ENCODE measurements at places on chromosomes 3 and 15.

DNA sequence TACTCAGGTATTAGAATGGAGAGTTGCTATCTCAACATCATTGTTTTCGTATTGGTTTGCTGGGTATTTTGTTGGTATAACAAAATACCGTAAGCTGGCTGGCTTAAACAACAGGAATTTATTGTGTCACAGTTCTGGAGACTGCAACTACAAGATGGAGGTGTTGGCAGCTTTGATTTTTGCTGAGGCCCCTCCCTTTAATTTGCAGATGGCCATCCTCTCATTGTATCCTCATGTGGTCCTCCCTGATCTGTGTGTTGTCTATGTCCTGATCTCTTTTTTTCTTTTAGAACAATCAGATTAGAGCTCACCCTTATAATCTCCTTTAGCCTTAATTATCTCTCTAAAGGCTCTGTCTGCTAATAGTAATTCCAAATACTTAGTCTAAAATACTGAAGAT, 299.8 kb upstream of the GOLIM4 start:
- DNase-seq = no peak

- no peak for DNase-seq
Observed at GRCh38 chr3:27521179-27521871, 37.1 kb upstream of the SLC4A7 start.

GRCh38 chr3:194536871-194537637, 50.3 kb upstream of the ATP13A3 start:
- DNase-seq = no peak

DNA sequence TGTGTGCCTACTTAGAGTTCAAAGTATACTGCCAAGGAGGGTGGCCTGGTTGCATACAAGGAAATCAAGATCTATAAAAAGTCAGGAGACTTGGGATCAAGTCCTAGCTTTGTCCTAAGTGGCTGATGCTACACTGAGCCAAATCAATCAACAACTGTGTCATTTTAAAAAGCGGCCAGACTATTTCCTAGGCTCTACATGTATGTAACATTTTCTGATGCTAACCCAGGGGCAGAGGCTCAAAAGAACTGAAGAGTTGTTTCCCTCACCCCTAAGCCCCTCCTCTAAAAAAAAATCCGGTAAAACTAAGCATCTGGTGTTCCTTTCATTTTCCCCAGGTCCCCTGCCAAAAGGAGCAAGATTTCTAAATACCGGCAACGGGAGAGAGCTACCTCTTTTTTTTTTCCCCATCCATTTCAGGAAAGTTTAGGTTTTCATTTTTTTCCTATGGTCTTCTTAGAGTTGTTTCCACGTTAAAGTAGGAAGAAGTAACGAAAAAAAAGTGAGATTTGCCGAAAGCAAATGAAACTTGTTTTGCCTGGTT, 18.8 kb upstream of the CHD2 start:
- DNase-seq = no peak

GRCh38 chr3:52106951-52107611, 47.1 kb downstream of the POC1A start:
- DNase-seq = no peak

DNA sequence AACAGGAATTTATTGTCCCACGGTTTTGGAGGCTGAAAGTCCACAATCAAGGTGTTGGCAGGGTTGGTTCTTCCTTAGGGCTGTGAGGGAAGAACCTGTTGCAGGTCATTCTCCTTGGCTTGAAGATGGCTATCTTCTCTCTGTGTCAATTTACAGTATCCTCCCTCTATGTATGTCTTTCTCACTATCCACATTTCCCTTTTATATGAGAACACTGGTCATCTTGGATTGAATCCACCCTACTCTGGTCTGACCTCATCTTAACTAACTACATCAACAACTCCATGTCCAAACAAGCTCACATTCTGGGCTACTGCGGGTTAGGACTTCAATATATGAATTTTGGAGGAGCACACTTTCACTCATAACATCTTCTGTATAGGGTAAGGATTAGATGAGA, 61.9 kb downstream of the CLDN1 start:
- no peak for DNase-seq

DNA sequence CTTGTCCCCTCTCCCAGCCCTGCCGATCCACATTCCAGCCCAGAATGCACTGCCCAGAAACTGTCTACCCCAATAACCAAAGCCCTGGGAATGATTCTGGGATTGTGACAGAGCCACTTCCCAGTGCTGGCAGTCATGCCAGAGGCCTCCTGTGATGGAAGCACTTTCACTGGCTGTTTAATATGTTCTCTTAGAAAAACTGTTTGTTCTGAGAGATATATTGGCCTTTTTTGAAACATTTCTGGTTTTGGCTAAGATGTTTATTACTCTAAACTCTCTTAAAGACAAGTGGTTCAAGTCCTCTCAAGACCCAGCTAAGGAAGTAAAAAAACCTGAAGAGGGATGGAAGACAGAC, 74.0 kb upstream of the HACD2 start:
- DNase-seq = no peak

GRCh38 chr15:62649793-62650420, 392.6 kb upstream of the TPM1 start:
- no peak for DNase-seq
